ENCODE measurements at places on chromosomes 11 and 22.

GRCh38 chr11:27505781-27506180 is 788 bp downstream of the LIN7C start:
- DNase-seq, result peak; percentile 53

DNA sequence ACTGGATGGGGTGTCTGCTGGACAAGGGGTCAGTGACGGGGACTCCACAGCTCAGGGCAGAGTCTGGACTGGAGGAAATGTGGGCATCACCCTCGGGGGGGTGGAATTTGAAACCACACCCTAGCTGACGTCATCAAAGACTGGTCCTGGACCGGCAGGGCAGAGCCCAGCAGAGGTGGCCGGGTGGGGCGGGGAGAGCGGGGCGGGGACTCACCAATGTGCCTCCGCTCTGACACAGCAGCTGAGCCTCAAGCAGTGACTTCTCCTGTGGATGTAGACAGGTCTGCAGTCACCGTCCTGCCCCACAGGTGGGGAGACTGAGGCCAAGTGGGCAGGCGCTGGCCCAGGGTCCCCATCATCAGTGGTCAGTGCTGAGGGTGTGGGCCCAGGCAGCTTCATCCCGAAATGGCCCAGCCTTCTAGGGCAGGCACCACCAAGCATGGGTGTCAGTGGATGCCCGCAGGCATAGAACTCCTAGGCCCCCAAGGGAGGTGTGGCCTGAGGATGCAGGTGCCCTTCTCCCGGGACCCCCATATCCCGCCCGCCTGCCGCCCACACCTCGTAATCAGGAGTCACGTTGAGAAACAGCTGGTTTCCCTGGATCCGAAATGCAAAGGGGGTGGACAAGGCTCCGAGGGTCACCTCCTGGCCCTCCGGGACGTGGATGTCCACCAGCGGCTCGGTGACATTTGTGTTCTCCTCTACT is 603 bp downstream of the CDHR5 start:
- no peak for DNase-seq

GRCh38 chr11:113984781-113985180 is 9.9 kb downstream of the HTR3A start:
- no peak for DNase-seq

GRCh38 chr11:11311169-11311568 is 41.9 kb downstream of the CSNK2A3 start:
- DNase-seq, result no peak

DNA sequence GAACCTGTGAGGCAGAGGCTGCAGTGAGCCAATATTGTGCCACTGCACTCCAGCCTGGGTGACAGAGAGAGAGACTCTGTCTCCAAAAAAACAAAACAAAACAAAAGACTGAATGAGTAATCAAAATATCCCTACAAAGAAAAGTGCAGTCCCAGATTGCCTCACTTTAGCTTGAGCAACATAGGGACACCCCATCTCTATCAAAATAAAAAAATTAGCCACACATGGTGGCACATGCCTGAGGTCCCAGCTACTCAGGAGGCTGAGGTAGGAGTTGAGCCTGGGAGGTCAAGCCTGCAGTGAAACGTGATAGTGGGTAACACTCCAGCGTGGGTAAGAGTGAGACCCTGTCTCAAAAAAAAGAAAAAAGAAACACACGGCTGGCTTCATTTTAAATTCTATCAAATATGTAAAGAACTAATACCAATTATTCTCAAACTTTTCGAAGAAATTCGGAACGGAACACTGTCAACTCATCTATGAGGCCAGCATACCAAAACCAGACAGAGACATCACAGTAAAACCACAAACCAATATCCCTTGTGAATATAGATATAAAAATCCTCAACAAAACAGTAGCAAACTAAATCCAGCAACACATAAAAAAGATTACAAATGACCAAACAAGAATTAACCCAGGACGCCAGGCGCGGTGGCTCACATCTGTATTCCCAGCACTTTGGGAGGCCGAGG is 12.9 kb downstream of the CHEK2 start:
- DNase-seq, result no peak

GRCh38 chr11:121365304-121365703 is 72.7 kb downstream of the SC5D start:
- peak; percentile 43 for DNase-seq

DNA sequence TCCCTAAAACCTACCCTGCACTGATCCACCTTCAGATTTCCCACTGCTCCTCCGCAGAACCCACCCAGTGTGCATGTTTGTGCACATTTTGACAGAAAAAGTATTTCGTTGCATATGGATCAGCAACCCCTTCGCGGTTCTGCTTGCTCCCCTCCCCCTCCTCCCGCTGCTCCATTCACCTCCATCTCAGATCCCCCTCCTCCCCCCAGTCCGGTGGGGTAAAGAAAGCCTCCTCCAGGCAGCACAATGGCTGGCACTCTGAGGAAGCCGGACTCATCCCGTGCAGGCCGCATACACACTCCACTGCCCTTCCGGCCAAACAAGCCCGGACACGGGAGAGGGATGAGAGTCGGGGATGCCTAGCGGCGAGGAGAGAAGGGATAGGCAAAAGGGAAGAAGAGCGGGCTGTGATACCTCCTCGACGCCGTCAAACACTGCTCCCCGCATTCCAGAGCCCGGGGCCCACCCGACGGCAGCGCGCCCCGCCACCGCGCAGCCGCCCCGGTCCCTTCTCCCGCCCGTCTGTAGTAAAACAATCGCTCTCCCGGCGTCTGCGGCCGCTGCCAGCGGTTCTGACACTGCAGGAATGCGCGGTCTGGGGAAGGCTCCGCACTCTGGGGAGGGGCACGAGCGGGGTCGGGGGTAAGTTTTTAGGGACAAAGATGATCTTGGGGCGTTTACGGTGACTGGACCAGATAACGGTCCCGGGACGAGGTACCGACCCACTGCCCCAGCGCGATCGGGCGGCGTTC is 915 bp downstream of the FEZ1 start:
- DNase-seq, result no peak

DNA sequence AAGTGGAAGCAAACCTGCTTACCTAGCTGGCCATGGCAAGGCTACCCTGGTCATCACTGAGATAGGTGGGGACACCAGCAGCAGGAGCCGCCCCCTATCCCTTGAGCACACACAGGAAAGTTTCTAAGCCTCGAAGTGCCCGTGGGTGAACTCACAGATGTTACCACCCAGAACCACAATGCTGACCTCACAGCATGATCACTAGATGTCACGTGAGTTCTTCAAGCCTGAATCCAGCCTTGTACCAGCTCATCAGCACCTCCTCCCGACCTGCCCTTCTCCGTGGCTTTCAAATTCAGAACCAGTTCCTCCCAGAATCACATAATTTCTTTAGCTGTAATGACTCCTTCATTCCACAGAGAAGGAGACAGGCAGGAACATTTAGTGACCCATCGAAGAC is 24.7 kb upstream of the TIMP3 start:
- DNase-seq, result peak; percentile 60

DNA sequence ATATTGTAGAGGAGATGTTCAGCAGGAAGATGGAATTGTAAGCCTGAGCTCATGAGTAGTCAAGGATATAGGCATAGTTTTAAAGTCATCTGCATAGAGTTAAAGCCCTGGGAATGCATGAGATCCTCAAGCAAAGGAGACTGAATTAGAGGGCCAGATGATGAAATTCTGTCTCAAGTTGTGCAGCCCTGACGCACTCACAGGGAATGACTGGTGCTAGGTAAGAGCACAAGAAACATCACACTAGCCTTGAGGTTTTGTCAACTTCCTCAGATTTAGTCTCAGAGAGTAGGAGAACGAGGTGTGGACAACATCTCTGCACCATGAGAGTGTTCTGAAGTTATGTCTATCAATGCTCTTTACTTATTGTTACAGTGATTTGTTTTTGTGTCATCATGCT is 5.8 kb downstream of the RAB38 start:
- no peak for DNase-seq

DNA sequence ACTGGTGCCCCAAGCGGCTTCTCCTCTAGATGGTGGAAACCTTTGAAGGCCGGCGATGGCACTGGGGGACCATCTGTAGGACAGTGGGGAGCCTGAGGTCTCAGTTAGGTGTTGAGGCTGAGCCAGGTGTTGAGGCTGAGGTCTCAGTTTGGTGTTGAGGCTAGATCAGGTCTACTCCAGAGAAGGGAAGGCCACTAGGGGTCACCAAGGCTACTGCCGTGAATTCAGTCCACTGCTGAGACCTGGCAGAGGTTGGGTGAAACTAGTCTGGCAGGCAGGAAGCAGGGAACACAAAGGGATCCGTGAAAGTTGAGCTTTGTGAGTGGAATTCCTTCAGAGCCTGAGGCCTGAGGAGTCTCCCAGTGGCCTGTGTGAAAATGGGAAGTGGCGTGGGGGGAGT is 123.8 kb upstream of the FGF3 start:
- no peak for DNase-seq

DNA sequence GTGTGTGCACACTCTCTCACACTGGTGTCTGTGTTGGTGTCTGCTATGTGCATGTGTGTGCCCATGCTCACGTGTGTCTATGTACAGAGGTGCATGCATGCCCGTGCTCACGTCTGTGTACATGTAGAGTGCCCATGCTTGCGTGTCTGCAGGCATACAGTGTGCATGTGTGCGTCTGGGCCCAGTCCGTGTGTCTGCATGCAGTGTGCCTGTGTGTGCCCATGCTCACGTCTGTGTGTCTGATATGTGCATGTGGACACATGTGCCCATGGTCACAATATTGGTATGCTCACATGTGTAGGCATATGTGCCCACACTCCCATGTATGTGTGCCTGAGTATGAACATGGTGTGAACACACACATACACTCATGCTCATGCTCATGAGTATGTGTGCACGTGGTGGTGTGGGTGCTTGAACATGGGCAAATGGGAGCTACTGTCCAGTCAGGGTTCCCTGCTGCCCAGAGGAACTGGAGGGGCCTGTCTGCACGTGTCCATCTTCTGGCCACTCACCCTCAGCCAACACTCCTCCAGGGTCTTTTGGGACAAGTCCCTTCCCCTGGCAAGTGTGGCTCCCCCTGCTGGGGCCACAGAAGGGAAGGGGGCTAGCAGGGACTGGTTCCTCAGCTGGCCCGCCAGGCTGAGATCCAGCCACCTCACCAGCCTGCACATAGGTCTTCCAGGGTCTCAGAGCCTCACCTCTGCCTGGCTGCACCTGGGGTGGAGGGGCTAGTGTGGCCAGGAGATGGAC is 7.3 kb upstream of the TBX1 start:
- no peak for DNase-seq

GRCh38 chr11:70485326-70486025 is 87.1 kb downstream of the CTTN start:
- DNase-seq, result no peak

- DNase-seq, result no peak
These were observed 123.6 kb downstream of the ABTB2 start for GRCh38 chr11:34234086-34234740.

DNA sequence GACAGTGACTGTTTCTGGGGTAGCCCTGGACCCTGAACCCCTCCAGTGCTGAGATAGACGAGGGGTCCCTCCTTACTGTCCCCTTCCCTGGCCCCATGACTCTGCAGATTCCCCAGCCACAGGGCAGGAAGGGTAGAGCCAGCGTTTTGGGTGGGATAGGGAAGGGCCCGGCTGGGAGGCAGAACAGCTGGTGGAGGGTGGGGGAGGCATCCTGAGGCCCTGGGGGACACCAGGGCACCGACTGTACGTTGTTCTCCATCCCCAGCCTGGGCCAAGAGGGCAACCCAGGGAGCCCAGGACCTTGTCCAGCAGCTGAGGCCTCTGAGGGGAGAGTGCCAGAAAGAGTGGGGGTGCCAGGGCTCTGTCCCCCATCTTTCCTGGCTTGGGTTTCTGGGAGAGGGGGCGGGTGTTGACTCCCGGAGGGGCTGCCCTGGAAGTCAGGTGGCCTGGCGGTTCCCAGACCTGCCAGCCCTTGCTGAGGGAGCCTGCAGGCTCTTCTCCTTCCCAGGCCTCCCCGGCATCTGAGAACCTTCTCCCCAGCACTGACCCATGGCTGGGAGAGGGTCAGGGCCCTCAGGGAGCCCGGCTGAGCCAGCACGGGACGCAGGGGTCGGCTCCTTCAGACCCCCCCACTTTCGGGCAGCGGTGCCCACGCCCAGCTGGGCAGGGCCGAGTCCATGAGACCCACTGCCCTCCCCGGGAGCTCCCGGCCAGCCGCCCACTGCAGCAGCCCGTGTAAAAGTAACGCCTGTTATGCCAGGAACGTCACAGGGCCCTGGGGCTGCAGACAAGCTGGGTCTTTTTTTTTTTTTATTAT is 30.3 kb downstream of the IGF2 start:
- no peak for DNase-seq

DNA sequence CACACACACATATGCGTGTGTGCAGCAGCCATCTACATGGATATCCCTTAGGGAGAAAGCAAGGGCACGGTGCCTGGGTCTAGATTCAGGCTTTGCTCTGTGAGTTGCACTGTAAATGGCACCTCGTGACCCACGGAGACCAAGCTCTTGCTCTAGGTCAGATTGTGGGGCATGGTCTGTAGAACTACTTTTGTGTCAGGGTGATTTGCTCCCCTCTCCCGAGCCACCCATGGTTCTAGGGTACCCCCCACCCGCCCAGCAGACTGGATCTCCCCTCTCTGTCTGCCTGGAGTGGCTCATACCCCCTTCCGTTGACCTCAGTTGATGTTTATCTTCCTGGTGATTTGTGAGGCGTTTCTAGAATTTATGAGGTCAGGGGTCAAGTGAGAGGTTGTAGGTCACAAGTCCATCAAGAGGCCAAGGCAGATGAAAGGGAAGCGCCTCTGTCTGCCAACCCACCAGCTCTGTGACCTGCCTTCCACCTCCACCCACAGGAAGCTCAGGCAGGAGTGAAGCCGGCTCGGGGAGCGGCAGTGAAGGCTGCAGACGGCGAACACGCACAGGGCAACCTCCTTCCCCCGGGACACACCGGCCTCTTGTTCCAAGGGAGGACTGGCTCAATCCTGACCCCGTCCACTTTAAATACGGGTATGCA is 76.2 kb upstream of the TTLL12 start:
- DNase-seq, result peak; percentile 59

- peak; percentile 3 for DNase-seq
These were observed 9.1 kb downstream of the P2RY6 start for GRCh38 chr11:73281201-73281741.

DNA sequence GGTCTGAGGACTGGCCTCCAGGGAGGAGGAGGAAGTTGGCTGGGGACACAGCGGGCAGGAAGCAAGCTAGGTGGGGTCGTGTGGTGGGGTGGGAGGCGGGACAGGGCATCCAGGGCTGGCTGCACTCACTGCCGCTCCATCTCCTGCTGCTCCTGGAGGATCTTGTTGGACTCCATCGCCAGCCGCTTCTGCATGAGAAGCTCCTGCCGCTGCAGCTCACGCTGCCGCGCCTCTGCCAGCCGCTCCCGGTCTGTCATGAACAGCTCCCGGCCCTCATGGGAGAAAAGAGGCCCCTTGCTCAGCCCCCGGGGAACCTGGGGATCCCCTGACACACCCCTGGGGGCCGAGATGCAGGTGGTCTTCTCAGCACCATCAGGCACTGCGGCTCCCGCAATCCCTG is 21.6 kb downstream of the USH1C start:
- DNase-seq, result no peak
